ENCODE measurements at places on chromosomes 16 and 17.

GRCh38 chr16:62954144-62955032 lies 918.1 kb upstream of the CDH8 start:
- DNase-seq: no peak

- no peak for DNase-seq
Observed at GRCh38 chr17:50903604-50904517, 37.7 kb upstream of the TOB1 start.

- no peak for DNase-seq
Observed at GRCh38 chr16:3695610-3696369, 21.5 kb downstream of the TRAP1 start.

GRCh38 chr17:50110591-50111349 lies 15.6 kb downstream of the PDK2 start:
- DNase-seq: no peak

- no peak for DNase-seq
Observed at GRCh38 chr16:17723531-17724134, 252.9 kb upstream of the XYLT1 start.

GRCh38 chr17:42521036-42521435 lies 15.0 kb upstream of the NAGLU start:
- DNase-seq: no peak

DNA sequence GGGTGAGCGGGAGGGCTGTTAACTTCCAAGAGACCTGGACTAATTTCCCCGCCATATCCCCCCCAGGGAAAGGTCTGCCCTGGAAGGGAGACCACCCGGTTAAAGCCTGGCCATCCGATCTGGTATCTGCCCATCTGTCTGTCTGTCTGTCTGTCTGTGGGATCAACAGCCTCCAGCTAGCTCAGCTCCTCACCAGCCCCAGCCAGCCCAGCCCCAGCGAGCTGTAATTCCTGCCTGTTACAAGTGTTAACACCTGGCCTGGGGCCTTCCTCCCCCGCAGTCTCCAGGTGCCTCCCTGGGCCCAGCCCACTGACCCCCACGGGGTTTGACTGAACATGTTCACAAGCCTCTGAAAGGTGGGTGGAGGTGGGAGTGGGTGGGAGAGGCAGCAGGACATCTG lies 4.0 kb downstream of the WNT3 start:
- no peak for DNase-seq

GRCh38 chr17:15181816-15182215 lies 83.3 kb downstream of the PMP22 start:
- no peak for DNase-seq

DNA sequence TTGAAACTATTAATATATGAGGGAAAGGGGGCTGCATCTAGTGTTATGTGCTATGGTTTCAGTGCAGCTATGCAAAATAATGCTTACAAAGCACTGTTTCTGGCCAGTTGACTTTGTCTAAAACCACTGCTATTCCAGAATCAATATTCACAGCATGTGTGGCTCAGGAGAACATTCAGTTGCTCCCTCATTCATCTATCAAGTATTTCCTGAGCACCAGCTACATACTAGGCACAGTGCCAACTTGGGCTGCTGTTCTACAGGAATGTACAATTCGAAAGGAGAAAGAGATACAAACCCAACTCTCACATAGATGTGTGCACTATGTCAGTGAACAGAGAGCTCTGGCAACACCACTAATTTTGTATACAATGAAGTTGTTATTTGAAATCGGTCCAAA lies 183.0 kb downstream of the PHKB start:
- no peak for DNase-seq

DNA sequence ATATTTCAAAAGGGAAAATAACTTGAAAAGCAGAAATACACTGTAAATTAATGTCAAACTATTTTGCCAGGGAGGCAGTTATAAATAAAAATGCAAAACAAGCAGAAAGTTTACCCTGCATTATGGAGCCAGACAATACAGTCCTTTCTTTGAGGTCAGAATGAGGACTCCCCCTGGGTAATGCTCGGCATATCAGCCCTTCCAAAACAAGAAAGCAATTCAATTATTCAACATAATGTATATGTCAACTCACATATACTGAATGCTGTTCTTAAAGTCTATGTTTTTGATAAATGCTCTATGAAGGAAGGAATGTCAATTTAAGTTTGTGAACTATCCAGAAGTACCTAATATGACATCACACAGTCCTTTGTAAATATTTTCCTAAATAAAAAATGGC lies 72.4 kb downstream of the TTC19 start:
- DNase-seq: no peak

- DNase-seq: no peak
Observed at GRCh38 chr16:80263181-80263823, 277.5 kb upstream of the DYNLRB2 start.

DNA sequence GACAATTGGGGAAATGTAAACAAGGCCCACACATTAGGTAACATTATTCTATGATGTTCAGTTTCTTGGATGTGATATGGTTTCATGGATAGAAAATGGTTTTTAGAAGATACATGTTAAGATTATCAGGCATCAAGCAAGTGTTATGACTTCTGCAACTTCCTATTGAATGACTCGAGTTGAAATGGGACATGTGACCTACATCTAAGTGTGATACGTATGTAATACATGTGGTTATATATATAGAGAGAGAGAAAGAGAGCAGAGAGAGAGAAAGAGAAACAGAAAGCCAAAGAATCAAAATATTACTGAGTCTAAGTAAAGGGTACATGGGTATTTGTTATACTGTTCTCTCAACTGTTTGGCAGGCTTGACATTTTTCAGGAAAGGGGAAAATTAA lies 1.7 kb downstream of the TMEM170A start:
- no peak for DNase-seq

GRCh38 chr17:1560858-1561355 lies 1.7 kb downstream of the PITPNA start:
- DNase-seq: no peak

DNA sequence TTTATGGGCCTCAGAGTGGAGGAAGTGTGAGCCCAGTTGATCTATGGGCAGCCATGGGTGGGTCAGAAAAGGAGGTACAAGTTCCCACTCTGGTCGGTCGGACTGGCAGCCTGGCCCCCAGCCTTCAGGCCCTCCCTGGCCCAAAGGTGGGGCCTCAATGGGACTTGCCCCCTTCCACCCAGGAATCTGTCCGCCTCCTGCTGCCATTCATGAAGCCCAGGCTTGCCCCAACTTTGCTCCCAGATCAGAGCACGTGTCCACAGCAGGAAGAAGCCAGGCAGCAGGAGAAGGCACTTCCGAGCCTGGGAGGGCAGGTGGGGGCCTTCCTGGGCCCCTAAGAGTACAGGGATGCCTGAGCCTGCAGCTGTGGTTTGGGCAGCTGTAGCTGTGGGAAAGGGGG lies 3.0 kb upstream of the CMTM3 start:
- DNase-seq: no peak

DNA sequence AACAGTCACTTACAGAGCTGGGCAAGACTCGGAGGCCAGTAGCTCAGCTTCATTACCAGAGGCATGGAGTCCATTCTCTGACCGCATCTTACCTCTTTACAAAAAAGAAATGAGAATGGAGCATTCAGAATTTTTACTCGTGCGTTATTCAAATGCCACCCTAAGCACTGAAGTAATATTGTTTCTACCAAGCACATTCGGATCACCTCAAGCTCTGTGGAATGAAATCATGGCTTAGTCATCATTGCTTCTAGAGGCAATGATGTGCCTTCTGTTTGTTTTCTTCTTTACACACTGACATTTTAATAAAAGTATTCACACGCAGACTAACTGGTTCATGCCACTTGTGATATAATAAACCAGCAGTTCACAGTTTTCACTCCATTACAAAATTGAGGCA lies 206.8 kb downstream of the PHKB start:
- DNase-seq: no peak

DNA sequence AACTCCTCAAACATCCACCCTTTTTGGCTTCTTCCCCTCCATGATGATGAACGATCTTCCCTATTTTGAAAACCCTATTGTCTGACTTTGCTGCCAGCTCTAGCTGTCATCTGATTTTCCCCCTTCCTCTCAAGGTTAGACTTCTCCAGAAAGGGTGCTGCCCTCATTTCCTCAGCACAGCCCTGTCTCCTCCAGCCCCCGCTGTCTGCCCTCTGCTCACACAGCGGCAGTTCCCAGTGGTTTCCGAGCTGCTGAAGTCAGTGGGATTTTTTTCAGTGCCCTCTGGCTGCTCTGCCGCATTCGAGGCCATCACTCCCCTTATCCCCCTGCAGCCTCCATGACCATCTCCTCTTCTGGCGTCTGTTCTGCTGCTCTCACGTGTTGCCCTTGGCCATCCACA lies 26.6 kb upstream of the C17orf107 start:
- DNase-seq: no peak

- DNase-seq: no peak
Observed at GRCh38 chr17:3800362-3801271, at the start of gene ITGAE. ITGAE (minus strand) TSS chr17:3801188; CDS start chr17:3801144, 44 bp downstream.

GRCh38 chr17:4487820-4488716 lies 10.6 kb upstream of the SPNS2 start:
- DNase-seq: no peak

DNA sequence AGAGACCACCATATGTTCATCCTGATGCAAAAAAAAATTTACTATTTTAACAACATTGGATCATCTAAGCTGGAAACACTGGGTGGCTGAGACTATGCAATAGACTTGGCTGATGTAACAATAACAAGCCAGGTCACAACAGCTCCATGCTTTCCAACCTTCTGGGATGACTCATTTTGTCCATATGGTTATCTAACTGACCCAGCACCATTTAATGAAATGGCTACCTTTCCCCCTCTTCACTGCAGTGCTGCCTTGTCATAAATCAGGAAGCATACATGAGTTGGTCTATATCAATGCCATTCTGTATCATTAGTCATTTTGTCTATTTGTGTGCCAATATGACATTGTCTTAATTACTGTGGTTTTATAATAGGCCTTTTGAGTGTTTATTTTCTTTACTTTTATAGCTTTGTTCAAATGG lies 217.6 kb upstream of the KCNJ16 start:
- DNase-seq: no peak

GRCh38 chr17:49343273-49343672 lies 18.8 kb downstream of the ZNF652 start:
- DNase-seq: no peak

DNA sequence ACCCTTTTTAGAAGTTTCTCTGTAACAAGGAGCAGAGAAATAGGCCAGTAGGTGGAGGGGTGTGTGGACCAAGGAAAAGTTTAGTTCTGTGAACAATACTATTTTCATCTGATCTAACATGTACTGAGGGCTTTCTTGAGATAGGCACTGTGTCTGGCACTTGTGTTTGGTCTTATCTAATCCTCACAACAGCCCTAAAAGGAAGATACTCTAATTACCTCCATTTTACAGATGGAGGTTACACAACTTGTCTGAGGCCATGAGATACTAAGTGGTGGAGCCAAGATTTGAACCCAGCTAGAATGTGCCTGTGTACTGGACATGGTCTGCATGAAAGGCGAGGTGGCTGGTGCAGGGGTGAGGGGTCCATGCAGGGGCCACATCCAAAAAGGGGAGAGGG lies 4.5 kb downstream of the TNFSF12 start:
- DNase-seq: no peak

DNA sequence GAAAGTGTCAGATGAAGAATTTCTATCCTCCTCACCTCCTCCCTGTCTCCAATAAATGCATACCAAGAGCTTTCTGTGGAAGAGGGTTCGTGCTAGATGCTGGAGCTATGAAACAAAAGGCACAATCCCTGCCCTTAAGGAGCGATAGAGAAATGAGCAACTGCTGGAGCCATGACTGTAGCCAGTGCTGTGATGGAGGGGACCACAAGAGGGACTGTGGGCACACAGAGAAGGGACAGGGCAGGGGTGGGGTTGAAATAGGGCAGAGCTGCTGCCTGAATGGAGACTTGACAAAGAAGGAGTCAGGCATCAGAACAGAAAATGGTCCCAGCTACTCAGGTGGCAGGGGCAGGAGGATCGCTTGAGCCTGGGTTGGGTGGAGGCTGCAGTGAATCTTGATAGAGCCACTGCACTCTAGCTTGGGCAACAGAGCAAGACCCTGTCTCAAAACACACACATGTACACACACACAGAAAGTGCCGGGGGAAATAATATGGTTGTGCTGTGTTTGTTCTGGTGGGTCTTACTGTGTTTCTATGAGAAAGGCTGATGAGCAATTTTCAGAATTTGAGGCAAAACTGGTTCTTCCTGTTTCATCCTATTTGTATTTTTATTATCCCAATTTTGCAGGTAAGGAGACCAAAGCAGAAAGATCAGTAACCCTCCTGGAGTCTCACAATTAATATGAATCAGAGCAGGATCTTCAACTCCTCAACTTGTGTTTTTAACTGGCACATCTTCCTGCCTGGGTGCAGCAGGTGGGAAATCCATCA lies 16.5 kb downstream of the TMEM98 start:
- DNase-seq: no peak

GRCh38 chr16:8649829-8650554 lies 24.4 kb upstream of the ABAT start:
- no peak for DNase-seq

DNA sequence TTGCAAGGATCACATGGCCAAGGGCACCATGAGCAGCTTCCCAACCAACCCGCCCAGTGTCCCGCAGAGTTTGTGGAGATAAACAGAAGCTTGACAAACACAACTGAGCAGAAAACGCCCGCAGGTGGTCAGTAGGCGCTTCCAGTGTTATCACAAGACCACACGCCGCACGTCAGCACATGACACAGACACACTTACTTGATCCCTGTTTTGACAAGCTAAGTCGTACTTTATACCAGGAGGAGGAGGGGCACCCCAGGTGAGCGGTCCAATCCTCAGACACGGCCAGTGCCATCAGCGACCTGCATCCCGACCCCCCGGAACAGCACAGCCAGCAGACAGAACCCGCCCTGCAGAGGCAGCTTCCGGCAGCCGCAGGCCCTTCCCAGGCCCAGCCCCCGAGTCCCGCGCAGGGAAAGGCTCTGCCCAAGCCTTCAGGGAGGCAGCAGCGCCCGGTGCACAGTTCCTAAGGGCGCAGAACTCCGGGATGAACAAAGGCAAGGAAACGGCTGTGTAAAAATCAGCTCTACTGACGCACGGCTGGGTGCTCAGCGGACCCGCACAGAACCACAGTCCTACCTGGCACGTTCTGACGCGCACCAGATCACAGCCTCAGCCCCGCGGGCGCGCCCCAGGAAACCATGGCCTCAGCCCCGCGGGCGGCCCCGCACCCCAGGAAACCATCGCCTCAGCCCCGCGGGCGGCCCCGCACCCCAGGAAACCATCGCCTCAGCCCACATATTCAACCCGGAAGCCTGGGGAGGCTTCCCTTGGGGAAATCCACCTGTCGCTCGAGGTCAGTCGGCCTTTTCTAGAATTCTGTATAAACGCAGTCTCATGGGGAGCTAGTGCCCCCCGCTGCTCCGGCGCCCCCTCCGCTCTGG lies 27.8 kb downstream of the AXIN1 start:
- DNase-seq: peak; percentile 27

DNA sequence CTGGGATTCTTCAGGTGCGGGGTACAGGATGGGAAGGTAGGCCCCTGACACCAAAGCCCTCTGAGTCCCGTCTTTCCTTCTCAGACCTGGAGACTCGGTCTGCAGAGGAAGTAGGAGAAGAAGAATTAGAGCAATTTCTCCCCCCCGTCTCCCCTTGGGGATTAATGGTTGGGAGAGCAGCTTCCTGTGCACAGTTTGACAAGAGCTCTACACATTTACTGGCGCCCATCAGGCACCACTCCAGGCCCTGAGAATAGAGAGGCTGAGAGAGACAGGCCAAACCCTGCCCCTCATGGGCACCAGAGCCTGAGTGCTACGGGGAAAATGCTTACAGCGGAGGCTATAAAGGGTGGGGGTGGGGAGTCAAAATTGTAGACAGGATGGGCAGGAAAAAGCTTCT lies 3.5 kb upstream of the C16orf74 start:
- no peak for DNase-seq

- DNase-seq: no peak
Observed at GRCh38 chr16:73021866-73022495, 25.9 kb downstream of the ZFHX3 start.

GRCh38 chr17:75067856-75068255 lies 19.9 kb upstream of the SLC16A5 start:
- DNase-seq: no peak
